Calu3 (cell line): ENCODE measurements at places on chromosomes 6 and 20. TPM values are rescaled to one million over a fixed set of nuclear protein-coding genes. Genes with fewer than 3 reads are reported as not detected.

The OGFRL1 gene
- total RNA-seq, result 18.2 and 21.0 TPM in 2 replicates

The NT5E gene
- total RNA-seq, result 52.8 and 76.5 TPM in 2 replicates

The TCP11 gene
- total RNA-seq, result not detected in 2 replicates

The CLPSL1 gene
- not detected in 2 replicates for total RNA-seq

The SLC17A2 gene
- total RNA-seq, result not detected in 2 replicates

The TTI1 gene
- 54.0 and 57.0 TPM in 2 replicates for total RNA-seq

The MCHR2 gene
- not detected in 2 replicates for total RNA-seq

The THBD gene
- not detected in 2 replicates for total RNA-seq

The LAMA4 gene
- 85.8 and 89.9 TPM in 2 replicates for total RNA-seq

The TCF15 gene
- total RNA-seq, result not detected in 2 replicates

The ARFGEF3 gene
- 15.4 and 16.3 TPM in 2 replicates for total RNA-seq

The STMND1 gene
- 0.68 and 0.73 TPM in 2 replicates for total RNA-seq

The NHLRC1 gene
- 0.92 and 1.1 TPM in 2 replicates for total RNA-seq

The GDAP1L1 gene
- not detected in 2 replicates for total RNA-seq

The AVP gene
- total RNA-seq, result not detected in 2 replicates

The GNAS-AS1 gene
- 0.59 TPM in 1 of 2 replicates, not detected in the other for total RNA-seq

The MOG gene
- not detected in 2 replicates for total RNA-seq

The LYRM2 gene
- 36.8 and 37.6 TPM in 2 replicates for total RNA-seq

The LRP11 gene
- 27.4 and 31.1 TPM in 2 replicates for total RNA-seq
